ENCODE measurements at places on chromosomes 11 and 22.

DNA sequence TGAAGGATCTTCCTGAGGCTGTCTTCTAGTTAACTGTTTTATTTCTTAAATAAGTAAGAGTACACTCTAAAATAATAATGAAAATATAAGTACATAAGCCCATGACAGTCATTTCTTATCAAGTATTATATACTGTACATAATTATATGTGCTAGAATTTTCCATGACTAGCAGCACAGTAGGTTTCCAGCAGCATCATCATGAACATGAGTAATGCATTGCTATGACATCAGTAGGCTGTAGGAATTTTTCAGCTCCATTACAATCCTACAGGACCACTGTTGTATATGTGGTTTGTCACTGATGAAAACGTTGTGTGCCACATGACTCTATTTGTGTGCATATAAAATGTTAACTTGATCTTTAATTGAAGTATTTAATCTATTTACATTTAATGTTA lies 22.0 kb downstream of the ZNF202 start:
- DNase-seq = no peak

GRCh38 chr11:120613264-120614226 lies 102.0 kb downstream of the GRIK4 start:
- no peak for DNase-seq

GRCh38 chr11:15114501-15115475 lies at the start of gene INSC:
TSS of gene INSC (plus strand) at chr11:15114923. CDS start at chr11:15149175, 34,252 bp downstream.
- DNase-seq = no peak

DNA sequence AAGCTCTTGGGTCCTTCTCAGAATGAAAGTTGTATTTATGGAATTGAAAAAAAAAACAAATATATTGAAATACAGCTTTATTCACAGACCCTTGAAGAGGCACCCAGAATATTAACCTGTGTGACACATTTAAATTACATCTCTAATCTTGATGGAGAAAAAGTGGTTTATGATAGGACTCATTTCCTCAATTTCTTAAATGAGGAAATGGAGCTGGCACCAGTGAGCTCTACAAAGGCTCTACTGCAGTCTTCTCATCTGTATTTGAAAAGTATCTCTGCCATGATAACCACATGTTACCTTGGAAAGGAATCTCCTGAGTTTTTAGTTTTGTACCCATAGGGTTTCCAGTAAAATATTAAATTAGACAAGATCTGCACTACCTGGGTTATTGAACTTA lies 186.5 kb downstream of the HIPK3 start:
- DNase-seq = no peak

- no peak for DNase-seq
Measured at GRCh38 chr11:117075186-117075585, 23.0 kb downstream of the SIK3 start.

- no peak for DNase-seq
Measured at GRCh38 chr11:1868636-1869291, 15.9 kb downstream of the LSP1 start.

- DNase-seq = no peak
Measured at GRCh38 chr11:57314221-57314973, 10.4 kb downstream of the TNKS1BP1 start.

- no peak for DNase-seq
Measured at GRCh38 chr11:56905936-56906335, 82.8 kb upstream of the OR5AK2 start.

DNA sequence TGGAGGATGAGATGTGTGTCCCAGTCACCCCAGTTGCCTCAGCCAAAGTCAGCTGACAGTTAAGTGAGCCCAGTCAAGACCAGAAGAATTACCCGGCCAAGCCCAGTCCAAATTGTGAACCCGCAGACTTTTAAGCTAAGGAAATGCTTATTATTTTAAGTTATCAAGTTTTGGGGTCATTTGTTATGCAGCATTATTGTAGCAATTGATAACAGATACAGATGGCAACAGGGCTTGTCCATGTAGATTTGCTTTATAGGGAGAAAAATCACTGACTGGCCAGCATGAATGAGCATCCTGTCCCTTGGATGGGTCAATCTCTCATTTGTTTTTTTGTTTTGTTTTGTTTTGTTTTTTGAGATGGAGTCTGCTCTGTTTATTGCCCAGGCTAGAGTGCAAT lies 22.9 kb downstream of the SDHAF2 start:
- no peak for DNase-seq

GRCh38 chr11:7520981-7521487 lies 7.2 kb downstream of the PPFIBP2 start:
- no peak for DNase-seq

DNA sequence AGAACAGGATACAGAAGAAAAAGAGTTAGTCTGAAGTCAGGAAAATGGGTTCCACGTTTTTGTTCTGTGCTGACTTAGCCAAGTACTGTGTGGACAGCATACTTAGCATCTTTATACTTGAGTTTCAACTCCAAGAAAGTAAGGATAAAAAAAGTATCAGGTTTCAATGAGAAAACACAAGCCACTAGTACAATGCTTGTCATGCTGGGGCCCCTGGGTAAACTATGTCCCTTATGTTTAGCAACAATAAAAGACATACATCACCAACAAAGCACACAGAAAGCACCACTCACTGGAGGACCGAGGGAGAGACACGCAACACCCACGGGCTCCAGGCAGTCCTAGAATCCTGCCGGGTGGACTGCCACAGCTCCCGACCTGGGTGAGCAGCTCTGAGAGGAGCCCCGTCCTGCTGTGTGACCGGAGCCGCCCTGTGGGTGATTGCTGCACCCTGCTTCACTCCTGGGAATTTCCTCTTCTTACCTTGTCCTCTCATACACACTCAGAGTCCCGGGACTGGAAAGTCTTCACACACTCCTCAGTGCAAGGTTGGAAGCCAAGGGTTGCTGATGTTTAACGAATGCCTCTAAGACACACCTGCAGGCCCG lies 890.5 kb downstream of the BRD1 start:
- DNase-seq = no peak

DNA sequence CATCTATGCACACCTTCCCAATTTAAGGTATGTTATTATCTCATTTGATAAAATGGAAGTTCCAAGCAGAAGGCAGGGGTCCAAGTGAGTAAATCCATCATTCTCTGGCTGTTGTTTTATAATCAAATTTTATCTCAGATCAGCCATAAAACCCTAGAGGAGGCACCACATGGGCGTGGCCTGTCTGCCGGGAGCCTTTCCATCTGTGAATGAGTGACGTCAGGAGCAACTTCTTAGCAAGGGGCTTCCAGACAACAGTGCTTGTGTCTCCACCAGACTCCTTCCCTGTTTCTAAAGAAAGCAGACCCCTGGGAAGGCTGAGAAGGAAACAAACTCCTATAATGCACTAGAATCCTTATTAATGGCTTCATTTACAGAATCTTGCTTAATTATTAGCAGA lies 13.5 kb downstream of the SEZ6L start:
- no peak for DNase-seq

DNA sequence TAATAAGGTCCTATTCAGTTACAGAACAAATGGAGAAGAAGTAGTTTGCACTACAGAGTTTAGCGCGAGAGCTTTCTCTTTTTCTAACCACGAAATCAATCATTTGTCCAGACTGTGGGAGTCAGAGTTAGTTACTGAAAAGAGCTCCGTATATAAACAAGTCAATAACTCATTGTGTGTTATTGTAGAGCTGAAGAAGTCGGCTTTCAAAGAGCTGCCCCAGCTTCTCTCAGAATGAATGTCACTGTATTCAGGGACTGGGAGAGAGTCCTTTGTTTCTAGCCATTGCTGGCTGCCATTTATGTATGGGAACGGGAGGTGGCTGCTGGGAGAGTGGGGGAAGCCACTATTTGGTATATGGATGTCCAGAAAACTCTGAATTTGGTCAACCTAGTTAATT lies 227.8 kb downstream of the DCDC1 start:
- no peak for DNase-seq

DNA sequence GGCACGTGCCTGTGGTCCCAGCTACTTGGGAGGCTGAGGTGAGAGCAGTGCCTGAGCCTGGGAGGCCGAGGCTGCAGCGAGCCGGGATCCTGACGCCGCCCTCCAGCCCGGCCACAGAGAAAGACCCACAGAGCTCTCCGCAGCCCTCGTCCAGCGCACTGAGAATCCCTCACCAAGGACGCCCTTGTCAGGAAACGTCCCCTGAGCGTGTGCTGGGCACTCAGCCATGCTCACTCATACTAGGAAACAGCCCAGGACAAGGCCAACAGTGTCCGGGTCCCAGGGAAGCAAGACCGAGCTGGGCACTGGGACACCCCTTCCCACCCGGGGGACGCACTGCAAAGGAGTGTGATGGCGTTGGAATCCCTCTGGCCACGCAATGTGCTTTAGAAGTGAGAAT lies 14.5 kb downstream of the DEAF1 start:
- no peak for DNase-seq

DNA sequence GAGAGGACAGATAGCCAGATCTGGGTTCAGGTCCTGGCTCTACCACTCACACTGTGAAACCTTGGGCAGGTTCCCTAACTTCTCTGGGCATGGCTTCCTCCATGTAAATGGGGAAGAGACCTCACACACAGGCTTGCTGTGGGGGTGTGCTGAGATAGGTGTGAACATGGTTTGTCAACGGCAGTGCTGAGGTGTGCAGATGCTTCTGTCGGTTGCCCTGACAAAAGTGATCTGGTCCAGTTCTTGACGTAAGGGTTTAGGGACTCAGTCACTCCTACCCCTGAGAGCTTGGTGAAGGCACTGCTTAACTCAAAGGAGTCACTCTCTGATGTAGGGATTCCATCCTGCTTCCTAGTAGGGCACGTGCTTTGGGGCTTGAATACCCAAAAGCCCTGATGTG lies 2.0 kb downstream of the C1QTNF4 start:
- DNase-seq = no peak

DNA sequence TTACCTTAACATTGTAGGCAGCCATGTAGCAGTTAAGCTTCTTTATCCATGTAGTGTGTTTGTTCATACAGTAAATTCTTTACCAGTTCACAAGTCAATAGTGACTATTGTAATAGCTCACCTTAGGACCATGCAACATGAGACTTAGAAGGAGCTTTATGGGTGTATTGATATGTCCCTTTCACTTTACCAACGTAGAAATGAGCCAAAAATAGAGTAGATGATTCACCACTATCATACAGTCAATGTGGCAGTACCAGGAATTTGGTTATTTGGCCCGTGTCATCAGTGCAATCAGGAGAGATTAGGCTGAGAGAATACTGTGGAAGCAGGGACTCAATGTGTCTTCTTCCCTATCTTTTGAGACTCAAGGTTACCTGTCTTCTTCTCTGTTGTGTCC lies 4.7 kb downstream of the ZDHHC13 start:
- DNase-seq = no peak

- DNase-seq = no peak
Measured at GRCh38 chr22:16964366-16964765, 43.7 kb downstream of the GAB4 start.

DNA sequence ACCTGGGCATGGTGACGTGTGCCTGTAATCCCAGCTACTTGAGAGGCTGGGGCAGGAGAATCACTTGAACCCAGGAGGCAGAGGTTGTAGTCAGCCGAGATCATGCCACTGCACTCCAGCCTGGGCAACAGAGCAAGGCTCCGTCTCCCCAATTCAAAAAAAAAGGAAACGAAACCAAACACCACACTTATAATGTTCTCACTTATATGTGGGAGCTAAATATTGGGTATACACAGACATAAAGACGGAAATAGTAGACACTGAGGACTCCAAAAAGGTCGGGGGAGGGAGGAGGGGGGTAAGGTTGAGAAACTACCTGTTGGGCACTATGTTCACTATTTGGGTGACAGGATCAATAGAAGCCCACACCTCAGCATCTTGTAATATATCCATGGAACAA lies 94.3 kb downstream of the GAB2 start:
- DNase-seq = no peak

DNA sequence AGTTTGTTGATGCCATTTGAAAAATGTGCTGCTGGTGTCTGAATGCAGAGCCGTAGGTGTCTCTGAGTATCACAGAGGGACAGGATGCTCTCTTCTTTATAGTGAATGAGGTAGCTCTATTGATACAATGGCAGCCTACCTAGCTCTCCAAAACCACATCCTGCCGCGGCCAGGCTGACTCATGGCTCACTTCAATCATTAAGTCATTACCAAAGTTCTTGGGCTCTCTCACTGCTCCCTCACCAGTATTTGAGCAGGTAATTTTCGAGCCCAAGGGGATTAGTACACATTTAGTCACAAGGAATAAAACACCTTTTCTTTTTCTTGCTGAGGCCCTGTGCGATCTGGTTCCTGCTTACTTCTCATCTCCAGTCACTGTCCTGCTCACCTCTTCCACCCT lies 509.0 kb upstream of the LARGE1 start:
- DNase-seq = no peak

DNA sequence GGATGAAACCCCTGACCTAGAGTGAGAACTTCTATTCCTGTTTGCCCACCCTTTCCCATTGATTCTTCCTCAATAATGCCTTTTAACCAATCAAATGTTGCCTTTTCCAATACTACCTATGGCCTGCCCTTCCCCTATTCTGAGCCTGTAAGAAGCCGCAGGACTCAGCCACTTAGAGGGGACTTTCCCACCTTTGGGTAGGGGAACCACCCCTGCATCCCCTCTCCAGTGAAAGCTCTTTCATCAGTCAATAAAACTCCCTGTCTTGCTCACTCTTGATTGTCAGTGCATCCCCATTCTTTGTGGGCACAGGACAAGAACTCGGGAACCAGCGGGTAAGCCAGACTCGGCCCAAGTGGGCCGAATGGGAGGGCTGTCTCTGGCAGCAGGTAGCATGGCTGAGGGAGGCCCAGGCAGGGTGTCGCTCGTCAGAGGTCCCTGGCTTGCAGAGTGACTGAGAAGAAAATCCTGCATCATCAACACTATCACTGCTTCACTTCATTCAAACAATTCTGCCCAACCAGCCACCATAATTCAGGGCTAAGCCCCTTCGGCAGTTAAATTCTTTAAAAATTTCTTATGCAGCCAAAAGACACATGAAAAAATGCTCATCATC lies 30.4 kb downstream of the LDHAL6A start:
- DNase-seq = no peak

DNA sequence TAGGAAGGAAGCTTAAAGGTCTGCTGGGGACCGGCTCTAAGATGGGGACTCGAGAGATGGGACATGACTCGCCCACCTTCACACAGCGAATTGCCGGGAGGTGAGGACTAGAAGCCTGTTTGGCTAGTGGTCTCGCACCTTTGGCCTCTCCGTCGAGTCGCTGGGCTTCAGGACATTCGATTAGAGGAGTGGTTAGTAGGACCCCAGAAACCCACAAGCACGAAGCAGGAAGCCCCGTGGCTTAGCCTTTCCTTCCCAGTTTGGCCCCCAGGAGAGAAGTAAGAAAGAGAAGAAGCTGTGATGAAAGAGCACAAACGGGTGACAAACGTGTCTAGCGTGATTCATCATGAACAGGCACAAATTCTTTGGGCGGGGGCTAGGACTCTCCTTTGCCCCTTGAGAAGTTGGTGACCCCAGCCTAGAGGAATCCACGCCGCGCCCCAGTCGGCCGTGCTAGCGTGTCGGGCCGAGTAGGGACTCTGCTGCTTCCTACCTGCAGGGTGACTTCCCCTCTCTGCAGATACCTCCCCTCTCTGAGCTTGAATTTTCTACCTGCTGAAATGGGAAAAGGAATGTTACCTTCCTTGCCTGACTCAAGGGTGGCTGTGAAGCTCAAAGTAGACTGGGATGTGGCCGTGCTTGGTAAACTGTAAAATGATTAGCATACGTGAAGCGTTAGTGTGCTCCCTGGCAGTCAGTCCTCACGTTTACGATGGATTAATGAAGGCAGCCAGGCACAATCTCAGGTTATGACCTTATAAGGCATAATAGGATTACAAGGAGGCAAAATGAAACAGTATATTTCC lies 1.1 kb upstream of the ADM start:
- DNase-seq = no peak

All from central memory CD4-positive, alpha-beta T cell (primary cell).